ENCODE measurements at places on chromosomes 1 and 21. TPM values are rescaled to one million over a fixed set of nuclear protein-coding genes. Genes with fewer than 3 reads are reported as not detected.

Gene ESRRG
- total RNA-seq: 0.68 TPM

- no peak for DNase-seq
Observed at GRCh38 chr1:12601700-12602658, 16.0 kb downstream of the DHRS3 start.

GRCh38 chr1:201628490-201628889 is 89.6 kb downstream of the NAV1 start:
- no peak for DNase-seq

Gene DNM3
- not detected for total RNA-seq

- no peak for DNase-seq
Observed at GRCh38 chr1:60705026-60705425, 377.3 kb upstream of the NFIA start.

Gene RHEX
- not detected for total RNA-seq
